ENCODE measurements at places on chromosomes 7 and 10. TPM values are rescaled to one million over a fixed set of nuclear protein-coding genes. Genes with fewer than 3 reads are reported as not detected.

DNA sequence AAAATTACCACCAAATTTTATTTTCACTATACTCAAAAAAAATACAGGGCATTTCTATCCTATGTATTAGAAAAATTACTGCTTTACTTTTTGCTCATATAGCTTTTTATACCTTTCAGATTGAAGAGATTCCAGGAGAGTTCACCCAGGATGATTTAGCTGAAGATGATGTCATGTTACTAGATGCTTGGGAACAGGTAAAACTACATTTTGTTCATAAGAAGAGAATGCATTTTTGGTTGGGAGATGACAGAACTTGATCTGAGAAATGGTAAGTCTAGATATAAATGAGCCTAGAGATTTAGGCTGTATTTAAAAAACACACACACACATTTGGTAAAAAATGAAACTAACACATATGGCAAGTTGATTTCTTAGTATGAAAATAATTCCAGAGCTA is 38.1 kb upstream of the ARL4A start:
- peaks cover 2% of the 10 kb centered on the region for H3K36me3 ChIP-seq
- no peak for DNase-seq
- H3K27ac ChIP-seq, result no peak overlapping the region

DNA sequence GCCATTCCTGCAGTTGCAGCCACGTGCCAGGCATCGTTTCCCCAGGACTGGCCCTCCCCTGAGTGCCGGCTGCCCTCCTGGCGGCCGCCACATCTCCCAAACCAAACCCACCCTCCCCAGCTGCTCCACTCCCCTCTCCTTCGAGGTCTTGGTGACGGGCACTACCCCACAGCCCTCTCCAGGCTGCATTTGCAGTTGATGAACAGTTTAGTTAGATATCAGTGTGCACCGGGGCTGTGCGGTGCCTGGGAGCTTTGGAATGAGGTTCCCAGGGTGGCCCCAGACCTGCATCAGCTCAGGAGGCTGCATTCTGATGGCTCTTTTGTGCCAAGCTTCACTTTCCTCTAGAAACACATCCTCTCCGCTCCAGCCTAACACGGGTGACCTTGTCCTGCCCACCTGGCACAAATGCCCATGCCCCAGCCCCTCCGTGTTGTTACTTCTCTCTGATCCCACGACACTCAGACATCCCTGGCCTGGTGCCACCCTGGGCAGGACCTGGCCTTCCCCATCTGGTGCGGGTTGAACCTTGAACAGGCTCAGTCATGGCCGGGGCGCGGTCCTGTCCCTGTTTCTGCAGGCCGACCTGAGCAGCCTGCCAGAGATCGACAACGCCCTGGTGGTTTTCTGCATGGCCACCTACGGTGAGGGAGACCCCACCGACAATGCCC is 14.5 kb downstream of the TMEM120A start:
- no peaks in the 10 kb centered on the region for H3K27me3 ChIP-seq
- no peak overlapping the region for H3K27ac ChIP-seq
- no peak for DNase-seq
- peaks cover 60% of the 10 kb centered on the region for H3K36me3 ChIP-seq

- peaks cover 13% of the 10 kb centered on the region for H3K27me3 ChIP-seq
- DNase-seq, result no peak
- no peak overlapping the region for H3K27ac ChIP-seq
- H3K36me3 ChIP-seq, result no peaks in the 10 kb centered on the region
- no peak overlapping the region for H3K4me3 ChIP-seq
Observed at GRCh38 chr7:39898867-39899266, 51.2 kb upstream of the CDK13 start.

- H3K4me3 ChIP-seq, result no peak overlapping the region
- no peaks in the 10 kb centered on the region for H3K4me1 ChIP-seq
- DNase-seq, result no peak
- H3K27ac ChIP-seq, result no peak overlapping the region
- no peaks in the 10 kb centered on the region for H3K36me3 ChIP-seq
Observed at GRCh38 chr10:44105696-44106095, 279.2 kb downstream of the CXCL12 start.

DNA sequence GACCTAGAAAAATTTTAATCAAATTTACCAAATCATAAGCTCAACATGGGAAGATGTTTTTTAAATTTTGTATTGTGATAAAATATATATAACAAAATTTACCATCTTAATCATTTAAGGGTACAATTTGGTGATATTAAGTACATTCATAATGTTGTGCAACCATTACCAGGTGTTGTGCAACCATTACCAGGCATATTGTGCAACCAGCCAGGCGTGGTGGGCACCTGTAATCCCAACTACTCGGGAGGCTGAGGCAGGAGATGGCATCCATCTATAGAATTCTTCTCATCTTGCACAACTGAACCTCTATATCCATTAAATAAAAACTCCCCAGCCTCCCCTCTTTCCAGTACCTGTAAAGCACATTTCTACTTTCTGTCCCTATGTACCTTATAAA is 124.5 kb upstream of the SLC13A1 start:
- no peak overlapping the region for H3K27ac ChIP-seq
- H3K4me3 ChIP-seq, result no peak overlapping the region
- no peaks in the 10 kb centered on the region for H3K4me1 ChIP-seq
- no peak for DNase-seq
- no peaks in the 10 kb centered on the region for H3K27me3 ChIP-seq

DNA sequence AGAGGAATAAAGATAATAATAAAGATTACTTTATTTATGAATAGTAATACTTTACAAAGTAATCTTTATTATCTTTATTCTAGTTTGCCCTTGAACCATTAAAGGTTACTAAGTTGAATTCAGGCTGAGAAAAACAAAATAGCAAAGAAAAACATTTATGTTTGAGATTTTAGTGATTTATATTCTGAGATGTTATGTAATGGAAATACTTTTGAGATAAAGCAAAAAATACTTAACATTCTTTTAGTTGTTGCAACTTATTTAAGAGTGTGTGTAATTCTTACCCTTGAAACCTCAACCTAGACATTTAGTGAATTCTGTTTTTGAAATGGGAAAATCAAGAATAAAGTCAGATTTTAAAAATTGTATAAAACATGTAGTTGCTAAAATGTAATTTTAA is 40.0 kb downstream of the MINPP1 start:
- no peak overlapping the region for H3K4me3 ChIP-seq
- H3K4me1 ChIP-seq, result peaks cover 30% of the 10 kb centered on the region
- no peaks in the 10 kb centered on the region for H3K27me3 ChIP-seq
- DNase-seq, result no peak
- H3K27ac ChIP-seq, result no peak overlapping the region

DNA sequence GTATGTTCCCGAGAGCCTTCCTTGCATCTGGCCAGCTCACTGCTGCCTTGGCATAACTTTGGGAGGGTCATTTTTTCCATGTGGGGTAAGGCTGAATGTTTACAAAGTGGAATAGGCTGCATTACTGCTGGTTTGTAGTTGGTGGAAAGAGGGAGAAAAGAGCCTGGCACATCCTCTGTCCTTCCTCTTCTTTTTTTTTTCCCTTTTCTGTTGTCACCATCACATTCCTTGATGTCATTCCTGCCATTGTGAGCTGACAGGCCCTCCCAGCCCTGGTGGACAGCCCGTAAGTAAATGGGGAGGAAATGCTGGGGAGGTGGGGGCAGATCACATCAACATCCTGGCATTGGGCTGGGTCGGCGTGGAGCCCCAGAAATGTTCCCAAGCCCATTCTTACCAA is at the start of gene GARIN1A:
Gene GARIN1A, plus strand, starts transcription at position 301 of the 400 bp plus-strand sequence. CDS start 106 bp downstream, outside the sequence.
- DNase-seq, result no peak
- peaks cover 10% of the 10 kb centered on the region for H3K27me3 ChIP-seq
- H3K4me1 ChIP-seq, result no peaks in the 10 kb centered on the region
- H3K27ac ChIP-seq, result no peak within 1 kb of the TSS

GRCh38 chr7:143322760-143323633 is 7.1 kb downstream of the CLCN1 start:
- peaks cover 3% of the 10 kb centered on the region for H3K4me1 ChIP-seq
- H3K36me3 ChIP-seq, result no peaks in the 10 kb centered on the region
- peaks cover 44% of the 10 kb centered on the region for H3K27me3 ChIP-seq
- no peak for DNase-seq
- H3K4me3 ChIP-seq, result no peak overlapping the region

- H3K4me1 ChIP-seq, result no peaks in the 10 kb centered on the region
- peaks cover 65% of the 10 kb centered on the region for H3K27me3 ChIP-seq
- no peak overlapping the region for H3K27ac ChIP-seq
- DNase-seq, result no peak
- H3K4me3 ChIP-seq, result no peak overlapping the region
Observed at GRCh38 chr7:4129481-4130122, 552.5 kb upstream of the FOXK1 start.

DNA sequence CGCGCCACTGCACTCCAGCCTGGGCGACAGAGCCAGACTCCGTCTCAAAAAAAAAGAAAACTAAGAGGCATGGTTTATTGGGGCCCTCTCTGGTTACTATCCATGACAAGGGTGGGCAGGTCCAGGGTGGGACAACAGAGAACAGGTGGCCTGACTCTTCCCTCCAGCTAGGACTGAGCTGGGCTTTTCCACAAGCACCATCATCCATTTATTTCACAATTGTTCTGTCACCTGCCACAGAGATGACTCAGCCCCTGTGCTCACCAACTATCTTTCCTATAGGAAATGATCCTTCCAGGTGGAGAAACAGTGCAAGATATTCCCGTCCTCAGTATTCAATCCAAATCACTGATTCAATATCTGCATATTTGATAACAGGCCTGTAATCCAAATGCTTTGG is 44.9 kb upstream of the MYL10 start:
- no peak overlapping the region for H3K4me3 ChIP-seq
- DNase-seq, result no peak
- no peaks in the 10 kb centered on the region for H3K36me3 ChIP-seq
- H3K4me1 ChIP-seq, result peaks cover 11% of the 10 kb centered on the region
- peaks cover 17% of the 10 kb centered on the region for H3K27me3 ChIP-seq
- H3K27ac ChIP-seq, result no peak overlapping the region

DNA sequence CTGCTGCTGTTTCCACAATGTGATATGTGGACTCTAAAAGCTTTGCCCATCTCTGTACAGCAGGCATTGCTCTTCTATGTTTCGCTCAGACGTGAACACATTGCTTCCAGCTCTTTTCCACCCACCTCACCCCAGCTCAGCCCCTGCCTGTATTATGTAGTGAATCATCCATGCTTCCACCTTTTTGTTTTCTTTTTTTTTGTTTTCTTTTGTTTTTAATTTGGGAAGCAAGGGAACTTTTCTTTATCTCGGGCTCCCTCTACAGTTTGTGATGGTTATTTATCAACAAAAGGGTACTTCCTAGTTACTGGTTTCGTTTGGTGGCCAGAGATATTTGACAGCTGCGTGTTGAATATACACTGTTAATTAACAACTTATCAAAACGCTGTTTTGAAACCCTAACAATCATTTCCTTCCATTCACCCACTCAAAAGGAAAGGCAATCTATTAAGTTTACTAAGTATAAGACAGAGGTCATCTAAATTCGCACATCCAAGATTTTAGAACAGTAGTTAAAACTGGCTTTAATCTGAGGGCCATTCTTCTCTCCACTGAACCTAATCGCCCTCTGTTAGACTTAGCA is 127.9 kb upstream of the STK17A start:
- H3K27me3 ChIP-seq, result peaks cover 20% of the 10 kb centered on the region
- H3K36me3 ChIP-seq, result no peaks in the 10 kb centered on the region

DNA sequence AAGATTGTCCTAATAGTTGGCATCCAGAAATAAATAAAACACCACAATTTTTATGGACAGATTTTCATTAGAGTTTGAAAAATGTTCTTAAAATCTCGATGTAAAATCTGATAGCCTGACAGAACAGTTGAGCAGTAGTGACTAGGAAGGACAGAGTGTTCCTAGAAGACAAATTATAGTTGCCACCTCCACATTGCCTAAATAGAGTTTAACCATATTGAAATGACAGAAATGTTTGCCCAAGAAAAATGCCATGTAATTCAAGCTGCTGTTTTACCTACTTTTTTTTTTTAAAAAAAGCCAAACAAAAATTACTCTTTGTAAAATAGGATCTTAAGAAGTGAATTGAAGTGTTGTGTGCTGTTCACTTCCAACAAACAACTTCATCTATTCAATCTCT is 8.9 kb upstream of the HERC4 start:
- DNase-seq, result no peak
- H3K4me1 ChIP-seq, result no peaks in the 10 kb centered on the region
- H3K4me3 ChIP-seq, result no peak overlapping the region
- no peaks in the 10 kb centered on the region for H3K27me3 ChIP-seq
- no peaks in the 10 kb centered on the region for H3K36me3 ChIP-seq

GRCh38 chr7:105800442-105800841 is 76.0 kb downstream of the ATXN7L1 start:
- no peak overlapping the region for H3K27ac ChIP-seq
- no peaks in the 10 kb centered on the region for H3K4me1 ChIP-seq
- H3K36me3 ChIP-seq, result no peaks in the 10 kb centered on the region
- DNase-seq, result no peak
- peaks cover 50% of the 10 kb centered on the region for H3K27me3 ChIP-seq

DNA sequence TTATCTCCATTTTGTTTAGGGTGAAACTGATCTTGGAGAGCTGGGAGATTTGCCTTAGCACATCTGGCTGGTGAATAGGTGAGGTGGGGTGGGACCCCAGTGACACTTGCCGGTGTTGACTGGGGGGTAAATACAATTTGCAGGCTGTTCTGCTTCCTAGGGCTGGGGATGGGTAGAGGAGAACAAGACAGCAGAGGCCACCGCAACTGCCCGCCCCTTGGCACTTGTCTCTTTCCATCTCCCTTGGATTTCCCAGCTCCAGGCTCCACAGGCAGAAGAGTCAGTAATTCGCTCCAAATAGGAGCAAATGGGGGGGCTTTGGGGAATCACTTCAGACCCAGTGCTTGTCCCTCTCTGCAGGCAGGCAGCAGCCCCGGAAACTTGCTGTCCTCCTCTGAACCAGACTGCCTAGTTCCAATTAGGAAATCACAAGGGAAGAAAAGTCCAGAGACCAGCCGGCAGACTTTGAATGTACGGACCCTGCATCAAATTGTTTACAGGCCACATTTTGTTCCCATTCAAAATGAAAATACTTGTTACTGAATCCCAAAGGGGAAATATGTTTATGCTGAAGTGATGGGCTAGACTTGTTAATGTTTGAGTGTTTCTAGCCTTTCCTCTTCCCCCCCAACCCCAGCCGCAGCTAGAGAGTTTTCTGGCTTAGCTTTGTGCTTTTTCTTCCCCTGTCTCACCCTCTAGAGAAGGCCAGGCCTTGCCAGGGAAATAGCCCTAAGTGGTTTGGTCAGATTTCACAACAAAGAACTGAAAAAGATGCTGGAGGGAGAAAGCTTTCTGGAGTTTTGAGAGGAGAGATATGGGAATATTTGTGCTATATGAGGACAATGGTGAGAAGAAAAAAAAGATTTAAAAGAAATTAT is 10.0 kb upstream of the INPP5F start:
- H3K36me3 ChIP-seq, result no peaks in the 10 kb centered on the region
- H3K27ac ChIP-seq, result no peak overlapping the region
- no peak overlapping the region for H3K4me3 ChIP-seq

- H3K27ac ChIP-seq, result peak overlapping the region; percentile 82
- DNase-seq, result peak; percentile 43
- no peaks in the 10 kb centered on the region for H3K4me1 ChIP-seq
Observed at GRCh38 chr10:97399843-97400545, 1.1 kb downstream of the RRP12 start.

ITIH5 gene
- 3.9 TPM for total RNA-seq

CSTF2T gene
- total RNA-seq, result 30.3 TPM

AKR1E2 gene
- 17.1 TPM for total RNA-seq

ZPBP gene
- total RNA-seq, result not detected

FOXP2 gene
- not detected for total RNA-seq

MYL10 gene
- not detected for total RNA-seq

GPR158 gene
- 5.4 TPM for total RNA-seq

ACTL6B gene
- not detected for total RNA-seq

IGFBP1 gene
- total RNA-seq, result not detected

ZNF277 gene
- total RNA-seq, result 20.3 TPM

TRA2A gene
- total RNA-seq, result 81.6 TPM

CYP2E1 gene
- 1.0 TPM for total RNA-seq

KNDC1 gene
- 0.11 TPM for total RNA-seq

UPF2 gene
- 21.2 TPM for total RNA-seq
